ENCODE measurements at places on chromosomes 16 and 17.

DNA sequence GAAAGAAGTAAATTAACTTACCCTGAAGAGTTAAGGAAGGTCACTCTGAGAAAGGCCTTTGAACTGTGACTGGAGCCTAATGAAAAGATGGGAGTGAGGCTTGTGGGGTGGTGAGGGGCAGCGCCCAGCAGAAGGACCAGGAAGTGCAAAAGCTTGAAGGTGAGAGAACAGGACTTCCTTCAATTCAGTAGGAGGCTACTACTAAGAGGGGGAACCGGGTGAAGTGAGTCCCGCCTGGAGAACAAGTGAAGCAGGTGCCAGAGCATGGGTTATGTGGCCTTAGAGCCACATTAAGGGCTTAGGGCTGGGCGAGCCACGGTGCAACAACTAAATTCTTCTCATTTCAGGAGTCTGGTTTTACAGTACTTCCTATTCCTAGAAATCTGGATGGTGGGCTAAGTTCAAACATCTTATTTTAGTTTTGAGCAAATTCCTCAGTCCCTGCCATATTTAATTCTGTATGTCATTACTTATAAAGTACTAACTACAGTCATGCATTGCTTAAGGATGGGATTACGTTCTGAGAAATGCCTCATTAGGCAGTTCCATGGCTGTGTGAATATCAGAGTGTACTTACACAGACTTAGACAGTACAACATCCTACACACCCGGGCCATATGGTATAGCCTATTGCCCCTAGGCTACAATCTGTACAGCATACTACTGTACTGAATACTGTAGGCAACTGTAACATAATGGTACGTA is 5.1 kb downstream of the CFAP20 start:
- no peak for DNase-seq

DNA sequence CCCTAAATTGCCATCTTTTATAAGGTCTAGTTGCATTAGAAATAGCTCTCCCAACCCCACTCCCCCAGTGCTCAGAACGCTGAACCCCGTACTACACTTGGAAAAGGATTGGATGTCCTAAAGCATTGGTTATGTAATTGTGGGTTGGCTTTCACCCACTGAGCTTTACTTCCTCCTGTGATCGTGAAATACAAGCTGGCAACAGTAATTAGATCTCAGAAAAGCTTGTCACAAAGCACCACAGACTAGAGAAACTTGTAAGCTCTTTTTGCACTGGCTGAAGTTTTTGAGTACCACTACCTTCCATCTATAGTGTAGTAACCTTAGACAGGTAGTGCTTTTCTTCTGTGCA is 54.4 kb downstream of the SIAH1 start:
- no peak for DNase-seq

GRCh38 chr17:82113941-82114340 is 15.9 kb upstream of the FASN start:
- DNase-seq, result no peak

GRCh38 chr17:27540318-27541101 is 84.3 kb downstream of the KSR1 start:
- peak; percentile 59 for DNase-seq

- DNase-seq, result no peak
Measured at GRCh38 chr16:78522327-78522726, 422.9 kb downstream of the WWOX start.

- DNase-seq, result no peak
Measured at GRCh38 chr16:55204069-55204468, 119.9 kb upstream of the IRX6 start.

DNA sequence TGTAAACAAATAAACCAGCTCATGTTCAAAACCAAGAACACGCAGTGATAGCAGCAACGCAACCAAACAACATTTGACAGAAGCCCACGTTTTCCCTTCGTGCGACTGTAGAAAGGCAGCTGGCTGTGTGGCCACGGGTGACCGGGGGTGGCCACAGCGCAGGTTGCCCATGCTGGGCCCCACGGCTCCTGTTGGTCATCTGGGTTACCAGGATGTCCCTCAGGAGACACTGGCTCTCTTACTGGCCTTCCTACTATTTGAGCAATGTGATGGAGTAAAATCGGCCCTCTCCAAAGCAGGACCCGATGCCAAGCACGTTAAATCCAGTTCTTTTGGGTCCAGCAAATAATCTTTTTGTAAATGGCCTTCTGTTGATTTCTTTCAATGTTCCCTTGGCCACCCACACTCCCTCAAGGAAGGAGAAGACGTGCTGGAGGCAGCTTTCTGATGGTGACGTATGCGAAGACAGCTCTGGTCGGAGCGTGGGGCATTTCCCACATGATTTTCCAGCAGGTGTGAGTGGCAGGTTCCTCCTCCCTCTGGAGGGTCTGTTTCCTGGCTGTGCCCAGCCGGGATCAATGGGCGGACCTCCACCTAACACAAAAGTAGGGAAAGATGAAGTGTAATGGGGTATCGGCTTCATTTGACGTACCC is 143.1 kb upstream of the CHMP6 start:
- peak; percentile 30 for DNase-seq

- no peak for DNase-seq
Measured at GRCh38 chr17:42697108-42697811, 14.9 kb downstream of the CNTNAP1 start.

DNA sequence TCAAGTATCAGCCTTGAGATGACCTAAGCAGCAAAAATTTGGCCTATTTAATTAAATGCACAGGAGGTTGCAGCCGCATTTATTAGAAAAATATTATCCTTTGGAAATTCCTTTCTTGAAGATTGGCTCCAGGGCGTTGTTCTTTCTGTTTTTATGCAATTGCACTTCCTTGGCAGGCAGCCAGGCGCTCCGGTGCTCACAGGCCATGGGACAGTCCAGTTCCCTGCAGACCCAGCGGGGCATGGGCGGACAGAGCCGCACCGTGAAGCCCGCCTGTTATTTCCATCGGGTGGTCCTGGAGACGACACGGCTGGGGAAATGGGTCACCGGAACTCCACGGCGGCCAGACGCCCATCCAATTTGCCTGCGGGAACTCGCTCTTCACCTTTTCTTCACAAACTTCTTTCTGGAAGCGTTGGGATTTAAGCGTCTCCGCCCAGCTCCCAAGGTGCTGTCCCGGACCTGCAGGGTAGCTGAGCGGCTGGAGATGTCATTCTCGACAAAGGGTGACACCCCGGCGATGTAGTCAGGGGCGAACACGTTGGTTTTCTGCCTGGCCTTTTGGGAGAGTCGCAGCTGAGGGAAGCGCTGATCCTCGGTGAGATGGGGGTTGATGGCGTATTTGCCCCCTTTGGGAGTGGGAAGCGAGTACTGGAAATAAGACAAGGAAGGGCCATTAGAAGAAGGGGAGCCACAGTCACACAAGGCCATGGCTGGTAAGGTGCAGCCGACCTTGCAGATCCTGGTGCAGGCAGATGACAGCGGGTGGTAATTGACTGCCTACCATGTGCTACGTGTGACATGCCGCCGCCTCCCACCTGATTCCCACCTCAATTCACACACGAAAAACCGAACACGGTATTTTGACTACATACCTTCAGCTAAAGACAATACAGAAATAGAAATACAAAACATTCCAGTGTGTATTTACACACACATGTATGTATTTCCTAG is 12.5 kb downstream of the NOB1 start:
- peak; percentile 60 for DNase-seq

DNA sequence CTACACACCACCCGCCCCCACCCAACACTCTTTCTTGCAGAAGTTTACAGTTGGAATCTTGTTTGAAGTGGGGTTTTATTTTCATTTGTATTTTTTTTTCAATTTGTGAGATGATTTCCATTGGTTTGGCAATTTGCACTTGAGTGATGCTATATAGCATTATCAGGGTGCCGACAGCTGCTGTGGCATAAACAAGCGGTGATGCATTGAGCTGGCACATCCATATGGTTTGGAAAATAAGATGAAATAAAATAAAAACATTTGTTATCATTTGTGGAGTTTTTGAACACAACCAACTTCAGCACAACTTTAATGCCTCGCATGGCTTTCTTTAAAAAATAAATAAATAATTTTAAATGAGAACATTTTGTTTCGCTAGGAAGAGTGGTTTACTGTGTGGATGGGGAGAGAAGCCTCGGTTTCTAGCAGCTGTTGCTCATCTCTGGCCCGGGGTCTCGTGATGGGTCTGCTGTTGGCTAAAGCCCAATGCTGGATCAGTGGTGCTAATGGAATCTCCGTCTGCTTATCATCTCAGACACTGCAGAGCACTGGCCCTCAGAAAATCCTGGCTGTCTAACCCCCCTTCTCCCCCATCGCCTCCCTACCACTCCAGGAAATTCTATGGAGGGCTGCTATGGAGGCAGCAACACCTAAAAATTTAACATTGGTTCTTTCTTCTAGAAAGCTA is 192.3 kb upstream of the MAF start:
- no peak for DNase-seq

- DNase-seq, result no peak
Measured at GRCh38 chr16:55036371-55036821, 105.7 kb downstream of the IRX5 start.

DNA sequence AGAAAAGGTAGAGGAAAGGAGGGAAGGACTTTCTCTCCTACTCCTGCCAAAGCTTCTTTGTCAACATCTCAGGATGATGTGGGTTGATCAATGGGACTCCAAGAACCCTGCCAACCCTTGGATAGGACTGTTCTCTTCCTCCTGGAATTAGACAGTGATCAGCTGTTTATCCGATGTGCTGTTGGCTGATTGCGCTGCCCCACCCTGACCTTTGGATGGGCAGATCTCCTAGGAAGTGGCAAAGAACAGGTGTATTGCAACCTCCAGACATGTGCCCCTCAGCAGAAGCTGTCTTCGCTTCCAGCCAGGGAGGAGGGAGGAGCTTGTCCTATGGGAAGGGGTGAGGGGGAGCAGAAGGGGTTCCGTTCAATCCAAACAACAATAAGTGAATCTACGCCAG is 30.5 kb downstream of the SLC5A11 start:
- no peak for DNase-seq

DNA sequence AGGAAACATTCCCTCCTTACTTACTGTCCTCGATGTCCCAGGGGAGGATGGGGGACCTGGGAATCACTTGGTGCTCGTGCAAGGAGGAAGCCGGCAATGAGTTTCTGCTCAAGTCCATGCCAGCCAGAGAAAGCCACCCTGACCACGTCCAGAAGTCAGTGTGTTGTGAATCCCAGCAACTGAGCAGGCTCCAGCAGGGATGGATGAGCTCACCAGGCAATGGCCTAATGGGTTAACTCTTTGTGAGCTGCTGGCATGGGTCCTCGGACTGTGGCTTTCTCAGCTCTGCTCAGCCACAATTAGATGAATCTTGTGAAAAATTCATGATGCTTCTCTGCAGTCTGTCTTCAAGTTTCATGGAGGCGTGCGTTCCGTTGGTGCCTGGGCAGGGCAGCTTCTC is at the start of gene PIRT:
Gene PIRT (minus strand): TSS at position 167 of the 400 bp plus-strand sequence. CDS start 12,442 bp downstream, outside the sequence.
- no peak for DNase-seq

DNA sequence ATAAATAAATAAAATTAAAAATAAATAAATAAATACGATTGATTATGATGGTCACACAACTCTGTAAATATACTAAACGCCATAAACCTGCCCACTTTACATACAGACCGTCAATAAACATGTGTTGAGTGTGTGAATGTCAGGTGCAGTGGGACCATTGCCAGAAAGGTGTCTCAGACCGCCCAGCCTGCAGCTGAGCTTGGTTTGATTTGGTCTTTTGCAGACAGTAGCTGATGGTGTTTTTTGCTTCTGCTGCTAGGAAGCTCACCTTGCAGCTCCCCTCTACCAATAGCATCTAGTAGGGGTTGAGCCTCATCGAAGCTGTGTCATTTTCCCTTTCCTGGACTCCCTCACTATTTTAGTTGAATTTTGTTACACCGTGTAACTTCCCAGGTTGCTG is 23.5 kb downstream of the UBALD1 start:
- no peak for DNase-seq

DNA sequence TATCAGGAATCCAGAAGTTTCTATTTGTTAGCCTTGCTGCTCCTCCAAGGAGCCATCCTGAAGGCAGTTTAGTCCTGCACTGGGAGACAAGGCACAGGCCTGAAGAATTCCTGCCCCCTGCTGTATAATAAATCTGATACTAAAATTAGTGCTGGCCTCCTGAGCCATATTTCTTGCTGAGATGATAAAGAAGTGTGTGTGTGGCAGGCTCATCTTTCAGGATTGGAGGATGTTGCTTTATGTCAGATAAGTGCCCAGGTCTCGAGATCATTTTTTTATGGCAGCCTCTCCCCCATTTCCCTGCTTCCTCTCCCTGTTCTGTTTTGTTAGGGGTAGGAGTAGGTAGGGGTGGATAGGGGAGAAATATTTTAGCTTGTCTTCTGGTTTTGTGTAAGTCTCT is 26.0 kb downstream of the MSI2 start:
- no peak for DNase-seq

- no peak for DNase-seq
Measured at GRCh38 chr17:76687298-76688164, 23.2 kb downstream of the MXRA7 start.

GRCh38 chr16:11949527-11949926 is 7.7 kb upstream of the NPIPB2 start:
- DNase-seq, result peak; percentile 62

DNA sequence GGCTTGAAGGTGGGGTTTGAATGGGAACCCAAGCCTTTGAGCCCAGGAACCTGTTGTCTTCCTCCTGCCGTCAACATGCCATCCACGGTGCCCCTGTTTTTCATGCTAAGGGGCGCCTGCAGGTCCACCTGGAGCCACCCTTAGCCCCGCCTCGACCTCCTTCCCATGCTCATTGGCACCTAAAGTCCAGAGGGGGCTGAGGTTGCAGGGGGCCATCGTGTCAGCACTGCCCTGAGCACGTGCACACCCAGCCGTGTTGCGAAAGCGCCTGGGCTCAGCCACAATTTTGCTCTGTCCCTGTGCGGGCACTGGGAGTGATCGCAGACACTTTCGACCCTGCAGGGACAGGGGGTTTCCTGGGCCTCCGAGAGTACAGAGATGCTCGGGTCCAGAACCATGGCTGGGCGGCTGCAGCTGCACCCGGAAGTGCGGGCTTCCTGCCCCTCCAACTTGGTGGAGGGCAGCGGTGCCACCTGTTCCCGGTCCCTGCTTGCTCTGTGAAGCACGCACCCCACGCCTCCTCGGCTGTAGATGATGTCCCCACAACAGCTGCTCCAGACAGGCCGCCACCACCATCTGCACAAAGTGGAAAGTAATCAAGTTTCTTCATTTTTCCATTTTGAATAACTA is 454.7 kb downstream of the CDH8 start:
- no peak for DNase-seq

- DNase-seq, result no peak
Measured at GRCh38 chr17:13589658-13590057, 12.1 kb downstream of the HS3ST3A1 start.

- no peak for DNase-seq
Measured at GRCh38 chr17:17416400-17417360, 60.1 kb upstream of the MED9 start.

DNA sequence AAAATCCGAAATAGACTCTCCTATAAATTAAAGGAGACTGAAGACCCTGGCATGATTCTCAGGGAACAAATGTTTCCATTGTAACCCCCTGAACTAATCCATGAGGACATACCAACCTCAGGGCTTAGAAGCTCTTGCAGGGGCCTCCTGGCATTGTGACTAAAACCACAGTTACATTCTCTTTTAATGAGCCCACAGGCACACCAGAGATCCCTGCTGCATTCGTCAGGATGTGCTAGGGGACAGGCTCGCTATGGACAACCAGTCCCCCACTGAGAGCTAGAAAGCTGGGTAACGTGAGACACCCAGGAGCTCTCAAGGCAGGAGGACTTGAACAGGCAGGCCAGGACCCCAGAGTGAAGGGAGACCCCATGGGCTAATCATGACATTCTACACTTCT is 140.6 kb upstream of the TNRC6C start:
- DNase-seq, result no peak

GRCh38 chr16:89696670-89697128 is 4.8 kb downstream of the SPATA2L start:
- DNase-seq, result no peak

GRCh38 chr16:56389554-56389953 is 35.8 kb downstream of the AMFR start:
- no peak for DNase-seq

Data from head of caudate nucleus (tissue), 42 donors.